Left lobe of liver (tissue), 2 donors: ENCODE measurements at places on chromosomes 4 and X.
A peak's percentile ranks its signal among the peaks of the same experiment; 100 is the strongest.

GRCh38 chrX:41293269-41293668 lies 40.7 kb upstream of the DDX3X start:
- DNase-seq: no peak

- DNase-seq: no peak
Measured at GRCh38 chr4:7160439-7160838, 31.9 kb upstream of the SORCS2 start.

GRCh38 chr4:75135068-75135825 lies 202.3 kb downstream of the PARM1 start:
- DNase-seq: no peak

DNA sequence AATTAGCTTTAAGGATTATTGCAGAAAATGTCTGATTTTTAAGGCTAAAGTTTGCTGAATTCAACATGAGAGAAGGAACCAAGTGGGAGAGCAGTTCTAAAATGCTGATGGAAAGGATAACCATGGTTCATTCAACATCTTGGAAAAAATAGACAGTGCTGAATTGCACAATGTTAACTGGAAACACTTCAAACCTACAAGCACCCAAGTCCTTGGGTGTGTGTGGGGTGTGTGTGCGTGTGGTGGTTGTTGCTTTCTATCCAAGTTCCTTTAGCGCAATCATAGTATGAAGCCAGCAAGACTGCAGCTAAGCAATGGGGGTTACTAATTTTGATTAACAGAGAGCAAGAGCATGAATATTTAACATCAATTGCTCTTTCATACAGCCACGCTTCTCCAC lies 29.3 kb upstream of the SCOC start:
- no peak for DNase-seq

DNA sequence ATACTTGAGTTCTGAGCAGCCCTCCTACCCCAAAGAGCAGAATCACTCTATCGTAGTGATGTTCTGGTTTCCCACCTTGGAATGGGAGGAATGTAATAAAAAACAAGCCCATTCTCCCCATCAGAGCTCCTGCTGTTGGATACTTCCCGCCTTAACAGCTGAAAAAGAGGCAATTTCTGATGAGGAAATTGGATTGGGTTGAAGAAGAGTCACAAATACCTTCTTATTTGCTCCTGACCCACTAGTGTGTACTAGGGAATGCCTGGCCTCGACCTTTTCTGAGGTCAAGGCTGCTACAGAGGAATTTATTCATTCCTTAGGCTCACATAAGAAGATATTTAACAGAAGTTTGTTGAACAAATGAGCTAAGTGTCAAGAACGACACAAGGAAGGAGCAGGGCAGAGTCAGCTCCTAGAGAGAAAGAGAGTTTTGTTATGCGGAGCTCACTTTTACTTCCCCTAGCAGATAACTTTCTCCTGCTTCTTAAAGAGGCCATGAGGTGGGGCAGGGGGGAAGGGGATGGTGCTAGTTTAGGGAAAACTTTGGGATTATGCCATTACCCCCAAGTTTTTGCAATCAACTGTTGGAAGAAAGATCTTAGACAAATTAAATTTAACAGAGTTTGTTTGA lies 273.8 kb upstream of the CLNK start:
- no peak for DNase-seq

- no peak for DNase-seq
Measured at GRCh38 chrX:84046403-84046984, 141.5 kb downstream of the RPS6KA6 start.

DNA sequence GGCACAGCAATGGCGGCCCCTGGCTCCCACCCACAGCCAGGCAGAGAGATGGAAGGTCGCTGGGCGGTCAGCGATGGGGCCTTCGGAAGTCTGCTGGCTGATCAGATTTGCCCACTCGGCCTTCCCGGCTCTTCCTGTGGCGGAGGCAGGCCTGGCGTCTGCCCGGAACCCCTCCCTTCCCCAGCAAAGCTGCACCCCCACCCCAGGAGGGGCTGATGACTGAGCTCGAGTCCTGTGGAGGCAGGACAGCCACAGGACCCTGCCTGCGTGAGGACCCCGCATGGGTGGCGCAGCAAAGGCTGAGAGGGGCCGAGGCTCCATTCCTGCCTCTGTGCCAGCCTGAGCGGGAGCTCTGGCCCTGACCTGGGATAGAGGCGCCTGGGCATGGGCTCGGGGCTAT lies 34.8 kb downstream of the TACC3 start:
- DNase-seq: no peak

DNA sequence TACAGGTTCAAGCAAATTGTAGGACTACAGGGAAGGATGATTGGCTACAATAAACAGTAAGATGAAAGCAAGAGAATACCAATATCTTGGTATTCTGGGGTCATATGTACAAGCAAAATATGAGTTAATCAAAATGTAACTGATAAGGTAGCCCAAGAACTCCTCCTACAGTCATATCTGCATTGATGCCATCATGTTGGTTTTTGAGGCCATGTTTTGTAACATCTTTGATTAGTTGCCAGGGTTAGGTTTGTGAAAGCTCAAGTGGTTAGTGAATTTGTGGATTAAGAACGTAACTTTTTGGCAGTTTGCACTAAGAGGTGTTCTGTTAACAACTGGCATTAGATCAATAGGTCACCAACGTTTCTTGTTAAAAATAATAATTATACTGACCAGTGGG lies 59.6 kb downstream of the USP9X start:
- no peak for DNase-seq

GRCh38 chrX:81957900-81958545 lies 756.1 kb downstream of the SH3BGRL start:
- no peak for DNase-seq

DNA sequence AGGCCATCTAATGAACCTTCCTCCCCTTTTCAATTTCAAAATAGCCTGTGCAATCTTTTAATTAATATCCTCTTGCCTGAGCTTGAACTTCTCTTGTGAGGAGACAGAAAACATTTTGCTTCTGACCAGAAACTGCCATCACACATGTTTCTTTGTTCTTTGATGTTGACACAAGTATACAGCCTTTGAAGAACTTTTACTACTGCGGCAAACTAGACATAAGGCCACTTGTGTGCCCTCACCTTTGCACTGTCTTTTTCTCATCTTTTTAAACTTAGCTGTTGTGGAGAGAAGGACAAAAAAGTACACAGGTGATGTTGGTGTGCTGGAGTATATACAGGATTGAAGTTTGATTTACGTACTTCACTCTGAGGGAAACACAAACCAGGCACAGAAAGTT lies 116.3 kb upstream of the C1GALT1C1 start:
- DNase-seq: no peak

DNA sequence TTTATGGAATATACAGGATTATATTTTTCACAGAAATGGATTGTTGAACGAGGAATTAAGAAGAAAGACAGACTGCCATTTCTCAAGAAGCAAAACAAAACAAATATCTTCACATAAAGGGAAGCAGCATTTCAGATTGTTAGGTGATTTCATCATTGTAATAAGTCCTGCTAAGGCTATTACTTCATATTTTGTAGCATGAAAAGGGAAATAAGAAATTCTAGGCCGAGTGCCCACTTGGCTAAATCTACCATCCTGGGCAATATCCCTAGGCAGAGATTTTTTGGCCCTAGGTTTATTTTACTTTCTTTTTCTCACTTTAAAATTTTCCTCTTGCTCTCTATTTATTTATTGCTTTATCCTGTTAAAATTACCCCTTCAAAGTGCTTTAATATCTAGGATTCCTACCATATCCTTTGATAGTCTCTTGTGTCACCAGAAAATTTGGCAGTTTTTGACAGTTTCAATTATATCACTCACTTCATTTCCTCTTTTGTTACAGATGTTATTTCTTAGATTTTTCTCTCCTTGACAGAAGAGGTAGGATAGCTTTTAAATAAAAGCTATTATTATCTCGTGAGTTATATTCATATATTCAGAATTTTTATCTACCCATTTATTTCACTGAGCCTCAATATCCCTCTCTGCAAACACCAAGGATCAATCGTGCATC lies 142.3 kb downstream of the PDGFC start:
- no peak for DNase-seq

DNA sequence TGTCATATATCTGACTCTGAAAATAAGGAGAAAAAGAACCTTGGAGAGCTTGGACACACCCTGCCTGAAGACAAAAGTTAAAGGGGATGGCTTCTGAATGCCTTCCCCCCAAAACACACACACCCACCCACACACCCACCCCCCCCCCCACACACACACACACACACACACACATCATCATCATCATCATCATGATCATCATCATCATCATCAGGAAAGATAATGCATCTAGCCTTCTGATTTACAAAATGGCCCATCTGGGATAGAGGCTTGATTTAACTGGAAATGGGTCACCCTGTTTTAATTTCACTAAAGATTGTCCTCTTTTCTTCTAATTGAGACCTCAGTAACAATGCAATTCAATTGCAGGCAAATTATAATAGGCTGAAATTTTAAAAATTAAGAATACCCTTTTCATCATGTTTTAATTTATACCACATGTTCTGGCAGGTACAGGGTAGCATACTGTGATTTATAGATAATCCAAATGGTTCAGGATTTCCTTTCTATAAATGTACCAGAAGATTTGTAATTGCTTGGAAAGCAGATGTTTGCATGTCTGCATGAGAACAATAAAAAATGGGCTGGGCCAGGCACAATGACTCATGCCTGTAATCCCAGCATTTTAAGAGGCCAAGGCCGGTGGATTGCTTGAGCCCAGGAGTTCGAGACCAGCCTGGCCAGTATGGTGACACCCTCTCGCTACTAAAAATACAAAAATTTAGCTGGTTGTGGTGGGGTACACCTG lies 56.5 kb downstream of the TRIM2 start:
- DNase-seq: no peak

DNA sequence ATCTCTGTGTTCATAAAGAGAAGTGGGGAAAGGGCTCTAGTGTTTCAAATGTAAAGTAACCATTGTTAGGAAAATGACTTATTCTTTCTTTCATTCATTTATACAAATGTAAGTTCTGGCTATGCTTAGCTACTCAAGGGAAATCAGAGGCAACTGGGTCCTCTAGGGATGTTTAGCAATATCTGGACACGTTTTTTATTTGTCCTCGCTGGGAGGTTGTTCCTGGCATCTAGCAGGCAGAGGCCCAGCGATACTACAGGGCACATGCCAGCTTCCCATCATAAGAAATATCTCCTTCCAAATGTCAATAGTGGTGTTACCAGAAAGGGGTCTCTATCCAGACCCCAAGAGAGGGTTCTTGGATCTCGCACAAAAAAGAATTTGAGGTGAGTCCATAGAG lies 150.0 kb downstream of the VCX3A start:
- no peak for DNase-seq

- no peak for DNase-seq
Measured at GRCh38 chr4:176302283-176303275, 17.2 kb upstream of the SPCS3 start.

- no peak for DNase-seq
Measured at GRCh38 chr4:32022071-32022470, 1301.9 kb downstream of the PCDH7 start.

- DNase-seq: peak; percentile 55
Measured at GRCh38 chr4:122854447-122855352, 28.1 kb downstream of the FGF2 start.

DNA sequence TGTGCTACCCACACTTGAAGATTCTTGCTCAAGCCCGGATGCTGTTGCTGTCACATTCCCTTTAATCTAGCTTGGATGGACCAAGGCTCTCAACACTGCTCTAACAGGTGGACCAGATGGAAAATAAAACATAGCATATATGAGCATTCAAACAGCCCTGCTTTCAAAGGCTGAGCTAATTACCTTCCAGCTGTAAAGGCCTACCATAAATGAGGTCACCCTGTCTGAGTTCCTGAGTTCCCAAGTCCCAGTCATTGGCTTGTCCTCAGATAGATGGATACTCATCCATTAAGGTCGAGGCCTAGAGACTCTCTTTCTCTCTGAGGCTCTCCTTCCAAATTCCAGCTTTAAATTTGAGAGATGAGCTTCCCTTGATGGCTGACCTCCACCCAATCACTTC lies 147.5 kb downstream of the STOX2 start:
- DNase-seq: no peak

DNA sequence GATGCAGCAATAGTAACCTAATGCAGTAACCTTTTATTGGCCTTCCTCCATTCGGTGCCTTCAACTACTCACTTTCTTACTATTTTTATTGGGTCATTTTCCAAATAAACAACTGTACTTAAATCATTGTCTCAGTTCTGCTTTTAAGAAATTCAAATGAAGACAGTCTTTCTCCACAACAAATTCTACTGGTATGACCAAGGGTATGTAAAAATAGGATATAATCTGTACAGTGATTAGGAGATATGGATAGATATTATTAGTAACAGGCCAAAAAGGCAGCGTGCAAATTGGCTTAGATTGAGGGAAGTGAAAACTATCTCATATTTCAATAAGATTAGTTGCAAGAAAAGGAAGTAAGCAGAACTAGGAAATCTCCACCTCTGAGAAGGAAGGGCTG lies 177.4 kb upstream of the PPP1R2C start:
- DNase-seq: no peak

GRCh38 chr4:14000091-14000814 lies 372.7 kb upstream of the BOD1L1 start:
- DNase-seq: no peak

DNA sequence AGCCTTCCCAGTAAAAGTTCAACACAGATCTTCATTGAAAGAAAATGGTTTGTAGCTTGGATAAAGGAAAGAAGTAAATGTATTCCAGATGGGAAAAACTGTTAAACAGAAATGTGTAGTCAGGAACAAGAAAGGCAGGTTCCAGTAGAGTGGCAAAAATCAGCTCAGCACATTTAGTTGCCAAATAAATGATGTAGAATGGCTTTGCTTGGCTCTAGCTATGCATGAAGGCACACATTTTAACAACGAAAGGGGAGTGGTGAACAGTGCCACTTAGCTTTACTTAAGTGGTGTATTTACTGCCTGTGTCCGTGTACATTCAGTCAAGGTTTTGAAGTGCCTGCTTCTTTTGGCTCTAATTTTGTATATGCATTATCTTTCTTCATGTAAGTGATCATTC lies 644.5 kb upstream of the ATOH1 start:
- DNase-seq: no peak

DNA sequence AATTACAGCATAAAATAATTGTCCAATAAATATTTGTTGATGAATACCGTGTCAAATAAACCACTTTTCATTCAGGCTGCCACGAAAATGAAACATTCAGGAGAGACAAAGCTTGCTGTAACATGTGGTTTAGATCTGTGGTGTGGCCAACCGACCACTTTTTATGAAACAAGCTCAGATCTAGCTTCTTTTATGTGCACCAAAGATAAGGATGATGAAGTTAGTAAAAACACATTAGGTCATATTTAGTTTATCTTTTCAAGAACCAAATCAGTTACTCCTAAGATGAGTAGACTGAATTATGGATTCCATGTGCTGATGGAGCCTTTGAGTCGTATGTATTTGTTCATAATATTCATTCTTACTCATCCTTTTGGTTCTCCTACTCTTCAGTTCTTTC lies 35.8 kb downstream of the STOX2 start:
- no peak for DNase-seq

DNA sequence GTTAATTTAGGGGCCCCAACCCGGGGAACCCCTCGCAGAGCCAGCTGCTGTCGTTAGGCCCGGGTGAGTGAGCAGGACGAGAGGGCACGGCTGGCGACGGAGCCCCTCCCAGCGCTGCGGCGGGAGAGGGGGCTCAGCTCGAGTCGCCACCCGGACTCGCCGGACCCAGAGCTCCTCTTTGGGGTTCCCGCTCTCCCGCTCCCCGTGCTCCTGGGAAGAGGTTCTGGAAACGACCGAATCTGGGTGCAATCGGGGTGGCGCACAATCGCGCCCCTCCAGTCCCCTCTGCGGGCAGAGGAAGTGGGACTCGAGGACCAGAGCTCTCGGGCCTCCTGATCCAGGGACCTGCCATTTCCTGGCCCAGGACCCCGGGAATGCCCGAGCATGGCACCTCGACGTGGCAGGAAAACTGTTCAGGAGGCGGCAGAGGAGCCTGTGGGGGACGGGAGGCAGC lies 37.3 kb upstream of the ARAF start:
- DNase-seq: no peak
